A549 treated with GW870086 at 1 μM for 4 hours (cell line): ENCODE measurements at places on chromosomes 4 and X. TPM values are rescaled to one million over a fixed set of nuclear protein-coding genes. Genes with fewer than 3 reads are reported as not detected.

Gene BEX1
- total RNA-seq: not detected in 5 replicates

Gene SPANXA1
- 0.28 TPM in 1 of 5 replicates, not detected in the others for total RNA-seq

Gene CDS1
- 0.48 to 0.88 TPM (median 0.65 TPM) in 5 replicates for total RNA-seq

Gene SLIT2
- total RNA-seq: 0.02 to 0.18 TPM (median 0.07 TPM) in 4 of 5 replicates, not detected in the other

Gene ANKRD50
- 3.1 to 5.9 TPM (median 5.6 TPM) in 5 replicates for total RNA-seq

Gene XK
- 0.31 to 0.51 TPM (median 0.46 TPM) in 5 replicates for total RNA-seq

Gene SYN1
- 0.08 to 0.36 TPM (median 0.19 TPM) in 5 replicates for total RNA-seq

Gene TIMM8A
- total RNA-seq: 26.9 to 32.5 TPM (median 30.7 TPM) in 5 replicates

Gene SPATA4
- total RNA-seq: 0.18 to 0.45 TPM (median 0.20 TPM) in 4 of 5 replicates, not detected in the other

Gene MYL5
- total RNA-seq: 9.4 to 14.5 TPM (median 10.4 TPM) in 5 replicates

Gene ZCCHC12
- 0.14 to 0.30 TPM (median 0.22 TPM) in 5 replicates for total RNA-seq

Gene FDCSP
- not detected in 5 replicates for total RNA-seq

Gene IL3RA
- total RNA-seq: 0.15 to 0.46 TPM (median 0.17 TPM) in 5 replicates

Gene RHOXF2
- total RNA-seq: not detected in 5 replicates

Gene GLRA2
- total RNA-seq: not detected in 5 replicates

Gene HTR2C
- total RNA-seq: not detected in 5 replicates
